Stimulated activated memory B cell treated with anti-CD40 and anti-IgM and Interleukin-4, amounts not matched to agents 10 μg/mL and 1 μg/mL and 100 μg/mL, for 72 hours (primary cell): ENCODE measurements at places on chromosomes 13 and 19.

- ATAC-seq: no peak
Measured at GRCh38 chr19:16262618-16263017, 62.0 kb upstream of the KLF2 start.

GRCh38 chr13:38348861-38349389 lies 726 bp upstream of the UFM1 start:
- peak; percentile 68 for ATAC-seq

DNA sequence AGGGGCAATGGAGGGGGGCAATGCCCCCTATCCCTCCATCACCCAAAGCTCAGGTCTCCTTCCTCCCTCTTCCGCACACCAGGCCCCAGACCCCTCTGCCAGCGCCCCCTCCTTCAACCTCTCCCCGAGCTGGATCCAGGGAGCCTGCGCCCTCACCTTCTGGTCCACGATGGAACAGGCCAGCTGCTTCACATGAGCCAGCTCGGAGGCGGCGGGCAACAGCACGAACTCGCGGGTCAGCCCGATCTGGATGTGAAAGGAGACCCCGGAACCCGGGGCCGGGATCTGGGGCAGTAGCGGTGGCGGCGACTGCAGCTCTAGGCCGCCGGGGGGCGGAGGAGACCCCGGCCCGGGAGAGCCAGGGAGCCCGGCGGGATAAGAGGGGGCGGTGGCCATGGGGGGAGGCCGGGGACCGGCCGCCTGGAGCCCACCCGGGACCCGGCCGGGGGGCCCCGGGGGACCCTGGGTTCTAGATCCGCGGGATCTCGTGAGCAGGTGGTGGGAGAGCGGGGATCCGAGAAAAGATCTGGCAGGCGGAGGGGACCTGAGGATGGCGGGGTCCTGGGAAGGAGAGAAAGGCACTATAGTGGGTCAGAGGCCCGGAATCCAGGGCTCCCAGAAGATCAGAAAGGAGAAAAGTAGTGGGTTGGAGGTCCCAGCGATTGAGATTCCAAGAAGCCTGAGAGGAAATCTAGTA lies 791 bp downstream of the PRKD2 start:
- no peak for ATAC-seq

GRCh38 chr13:109191413-109191812 lies 562.0 kb downstream of the MYO16 start:
- ATAC-seq: no peak

GRCh38 chr13:70856711-70857110 lies 748.5 kb upstream of the KLHL1 start:
- ATAC-seq: no peak

- no peak for ATAC-seq
Measured at GRCh38 chr19:28497137-28497536, 715.8 kb downstream of the UQCRFS1 start.
